Urinary bladder (tissue), 4 donors: ENCODE measurements at places on chromosomes 12 and 14. TPM values are rescaled to one million over a fixed set of nuclear protein-coding genes. Genes with fewer than 3 reads are reported as not detected.

DNA sequence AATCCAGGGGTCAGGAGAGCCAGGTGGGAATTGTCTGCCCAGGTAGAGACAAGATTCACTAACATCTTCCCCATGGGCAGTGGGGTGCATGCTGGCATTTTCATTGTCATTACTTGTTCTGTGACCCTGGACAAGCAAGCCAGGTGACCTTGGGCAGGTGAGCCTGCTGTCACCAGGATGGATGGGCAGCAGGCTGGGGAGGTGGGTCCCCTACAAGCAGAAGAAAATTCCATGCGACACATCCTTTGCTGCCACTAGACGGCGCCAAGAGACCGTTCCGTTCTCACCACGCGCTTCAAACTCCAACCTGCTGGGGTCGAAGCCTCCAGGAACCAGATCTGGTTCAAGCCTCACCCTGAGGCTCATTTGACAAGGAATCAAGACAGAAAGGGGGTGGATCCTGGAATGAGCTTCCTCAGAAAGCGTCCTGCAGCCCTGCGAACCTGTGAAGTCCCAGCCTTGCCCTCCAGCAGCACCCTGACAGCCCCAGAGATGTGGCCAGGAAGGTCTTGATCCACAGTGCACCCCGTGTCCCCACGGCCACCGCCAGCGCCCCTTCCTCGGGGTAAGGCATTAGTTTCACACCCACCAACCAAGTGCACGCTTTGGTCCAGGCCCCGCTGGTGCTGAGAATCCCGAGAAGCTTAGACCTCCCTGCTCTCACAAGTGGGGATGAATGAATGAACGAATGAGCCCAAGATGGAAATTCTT is 3.2 kb upstream of the DYNC1H1 start:
- DNase-seq, result no peak

Gene ABCD2
- 5.1 TPM for total RNA-seq

- no peak for DNase-seq
Observed at GRCh38 chr12:64672925-64673409, 62.7 kb downstream of the RASSF3 start.

DNA sequence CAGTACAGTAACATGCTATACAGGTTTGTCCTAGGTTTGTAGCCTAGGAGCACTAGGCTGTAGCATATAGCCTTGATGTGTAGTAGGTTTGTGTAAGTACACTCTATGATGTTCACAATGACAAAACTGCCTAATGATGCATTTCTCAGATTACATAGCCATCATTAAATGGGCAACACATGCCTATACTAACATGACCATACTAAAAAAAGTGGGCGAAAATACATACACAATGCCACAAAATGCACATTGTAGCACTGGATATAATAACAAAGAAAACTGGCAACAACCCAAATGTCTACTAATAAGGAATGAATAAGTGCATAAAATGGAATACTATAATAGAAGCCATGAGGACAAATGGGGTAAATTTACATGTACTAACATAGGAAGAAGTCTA is 31.3 kb upstream of the NDUFA12 start:
- DNase-seq, result no peak

GRCh38 chr12:114291389-114292060 is 114.4 kb downstream of the TBX5 start:
- DNase-seq, result no peak

GRCh38 chr14:68926236-68926635 is 52.9 kb downstream of the ACTN1 start:
- no peak for DNase-seq

Gene DENND5B
- total RNA-seq, result 27.5 TPM

DNA sequence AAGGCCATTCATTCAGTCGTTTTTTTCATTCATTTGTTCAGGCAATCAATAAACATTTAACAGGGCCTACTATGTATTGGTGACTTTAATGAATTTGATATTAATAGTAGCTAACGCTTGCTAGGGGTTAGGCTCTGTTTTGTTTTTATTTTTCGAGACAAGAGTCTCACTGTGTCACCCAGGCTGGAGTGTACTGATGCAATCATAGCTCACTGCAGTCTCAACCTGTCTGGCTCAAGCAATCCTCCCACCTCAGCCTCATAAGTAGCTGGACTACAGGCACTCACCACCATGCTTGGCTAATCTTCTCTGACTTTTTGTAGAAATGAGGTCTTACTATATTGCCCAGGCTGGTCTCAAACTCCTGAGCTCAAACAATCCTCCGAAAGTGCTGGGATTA is 25.6 kb upstream of the MED13L start:
- DNase-seq, result no peak

GRCh38 chr14:66092206-66092605 is 394.0 kb upstream of the CCDC196 start:
- no peak for DNase-seq

Gene KRT72
- not detected for total RNA-seq

GRCh38 chr14:24712909-24713308 is 78.9 kb upstream of the GZMB start:
- DNase-seq, result no peak

Gene KCNMB4
- 9.7 TPM for total RNA-seq

DNA sequence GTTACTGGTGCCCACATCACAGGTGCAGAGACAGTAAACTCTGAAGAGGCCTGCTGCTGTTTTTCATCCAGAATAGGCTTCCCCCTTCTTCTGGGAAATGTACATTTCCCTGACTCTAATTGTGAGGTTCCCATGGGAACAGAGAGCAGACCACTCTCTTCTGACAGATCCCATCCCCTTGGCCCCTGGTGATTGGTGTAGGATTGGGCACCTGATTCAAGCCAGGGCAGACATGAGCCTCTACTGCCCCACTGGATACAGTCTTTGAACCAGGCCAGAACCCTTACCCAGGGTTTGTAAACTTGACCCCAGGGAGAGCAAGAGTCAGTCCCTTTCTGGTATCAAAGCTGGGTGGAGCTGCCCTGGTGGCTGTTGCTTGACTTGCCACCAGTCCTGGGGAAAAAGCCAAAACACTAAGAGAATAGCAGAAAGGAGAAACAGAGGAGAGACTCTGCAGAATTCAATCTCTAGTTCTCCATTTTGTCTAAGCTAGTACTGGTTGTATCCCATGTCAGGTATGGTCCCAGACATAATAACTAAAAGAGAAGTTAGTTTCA is 14.8 kb upstream of the NFYB start:
- DNase-seq, result no peak

Gene NOXRED1
- total RNA-seq, result 0.69 TPM

DNA sequence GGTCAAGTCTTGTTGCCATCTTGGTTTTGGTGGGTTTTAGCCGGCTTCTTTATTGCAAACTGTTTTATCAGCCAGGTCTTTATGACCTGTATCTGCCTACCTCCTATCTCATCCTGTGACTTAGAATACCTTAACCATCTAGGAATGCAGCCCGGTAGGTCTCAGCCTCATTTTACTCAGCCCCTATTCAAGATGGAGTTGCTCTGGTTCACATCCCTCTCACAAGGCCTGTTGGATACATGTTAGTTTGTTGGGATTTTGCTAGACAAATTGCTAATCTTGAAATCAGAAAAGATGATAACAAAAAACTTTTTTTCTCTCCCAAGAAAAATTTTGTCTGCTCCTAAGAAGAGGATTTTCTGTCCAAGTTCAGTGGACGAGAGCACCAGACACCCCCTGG is 27.6 kb upstream of the CCDC63 start:
- no peak for DNase-seq

DNA sequence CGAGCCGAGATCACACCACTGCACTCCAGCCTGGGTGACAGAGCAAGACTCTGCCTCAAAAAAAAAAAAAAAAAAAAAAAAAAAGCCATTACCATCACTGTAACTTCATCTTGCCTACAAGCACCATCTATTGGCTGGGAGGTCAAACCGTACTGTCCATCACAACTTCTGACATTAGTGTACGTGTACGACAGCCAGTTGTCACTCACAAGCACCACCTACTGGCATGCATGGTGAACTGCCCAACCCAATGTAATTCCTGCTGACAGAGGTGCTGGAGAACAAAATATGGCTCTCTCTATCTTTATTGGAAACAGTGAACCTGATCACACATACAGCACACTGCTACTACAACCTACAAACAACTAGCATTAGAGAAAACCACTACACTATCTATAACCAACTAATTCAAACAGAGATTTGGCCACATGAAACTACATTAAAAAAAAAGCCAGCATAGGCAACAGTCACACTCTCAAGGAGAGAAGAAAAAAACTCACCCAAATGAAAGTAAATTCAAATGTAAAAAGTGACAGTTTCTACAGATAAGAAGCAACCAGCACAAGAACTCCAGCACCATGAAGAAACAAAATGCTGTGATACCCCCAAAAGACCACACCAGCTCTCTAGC is 82.3 kb downstream of the PUS7L start:
- DNase-seq, result no peak

GRCh38 chr12:41476499-41477439 is 288.6 kb downstream of the PDZRN4 start:
- DNase-seq, result no peak

DNA sequence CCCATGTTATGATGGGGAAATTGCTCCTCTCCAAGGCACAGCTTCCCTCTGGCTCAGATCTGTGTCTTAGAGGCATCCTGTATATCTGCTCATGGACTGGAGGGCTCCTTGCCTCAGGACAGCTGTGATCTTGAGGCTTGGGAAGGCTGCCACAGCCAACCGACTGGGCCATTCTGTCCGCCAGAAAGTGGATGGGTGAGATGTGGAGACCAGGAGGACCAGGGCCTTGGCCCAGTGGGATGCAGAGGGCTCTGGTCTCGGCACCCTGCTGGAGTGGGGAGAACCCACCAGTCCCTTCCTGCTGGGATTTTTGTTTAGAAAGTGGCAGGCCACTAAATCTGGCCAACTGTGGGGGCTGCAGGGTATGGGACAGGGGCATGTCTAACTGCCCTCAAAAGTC is 148.6 kb downstream of the CALM1 start:
- DNase-seq, result no peak

DNA sequence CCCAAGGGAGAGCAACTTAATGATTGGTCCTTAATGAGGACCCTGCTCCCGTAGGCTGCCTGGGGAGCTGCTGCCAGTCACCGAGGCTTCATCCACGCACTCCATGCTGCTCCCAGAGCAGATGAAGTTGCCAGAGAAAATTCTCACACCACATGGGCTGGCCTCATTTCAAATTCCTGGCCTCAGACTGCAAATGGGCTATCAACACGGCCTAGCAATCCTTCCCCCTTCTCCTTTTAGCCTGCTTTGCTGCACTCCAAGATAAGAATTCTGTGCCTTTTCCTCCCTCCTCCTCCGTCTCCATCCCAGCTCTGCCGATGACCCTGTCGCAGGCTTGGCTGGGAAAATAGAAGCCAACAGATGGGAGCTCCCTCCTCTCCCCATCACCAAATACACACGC is 10.8 kb upstream of the DGLUCY start:
- DNase-seq, result no peak

DNA sequence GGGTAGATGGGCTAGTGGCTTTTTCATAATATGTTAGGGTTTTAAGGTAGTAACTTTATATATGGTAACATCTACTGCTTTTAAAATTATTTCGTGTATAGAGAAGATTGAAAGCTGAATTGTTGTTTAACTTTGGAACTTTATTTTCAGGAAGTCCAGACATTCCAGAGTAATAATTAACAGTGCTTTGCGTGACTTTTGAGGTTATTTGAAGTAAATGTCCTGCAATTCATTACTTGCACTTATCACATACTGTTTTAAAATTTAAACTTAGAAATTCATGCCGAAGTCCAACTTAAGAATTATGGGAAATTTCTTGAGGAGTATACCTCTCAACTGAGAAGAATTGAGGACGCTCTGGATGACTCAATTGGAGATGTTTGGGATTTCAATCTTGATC is 3.3 kb downstream of the WASHC4 start:
- DNase-seq, result no peak

GRCh38 chr12:101780599-101780998 is 41.3 kb upstream of the SYCP3 start:
- no peak for DNase-seq

GRCh38 chr14:105508069-105508468 is 17.0 kb downstream of the TEDC1 start:
- DNase-seq, result no peak

Gene RND1
- 0.53 TPM for total RNA-seq

DNA sequence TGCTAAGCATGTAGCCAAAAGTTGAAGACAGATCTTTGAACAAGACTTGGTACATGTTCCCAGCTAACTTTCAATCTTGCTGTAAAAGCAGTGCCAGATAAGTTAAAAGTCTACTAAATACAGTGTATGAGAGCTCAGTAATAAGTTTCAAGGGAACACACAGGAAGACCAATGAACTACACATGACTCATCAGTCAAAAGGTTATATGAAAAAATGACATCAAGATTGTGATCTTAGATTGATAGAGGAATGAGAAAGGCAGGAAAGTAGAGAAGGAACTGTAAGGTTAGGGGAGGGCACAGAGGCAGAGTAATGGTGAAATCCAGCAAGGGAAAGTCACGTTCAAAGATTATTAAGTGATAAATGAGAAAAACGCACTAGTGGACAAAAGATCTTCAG is 249.9 kb upstream of the FLRT2 start:
- DNase-seq, result no peak

DNA sequence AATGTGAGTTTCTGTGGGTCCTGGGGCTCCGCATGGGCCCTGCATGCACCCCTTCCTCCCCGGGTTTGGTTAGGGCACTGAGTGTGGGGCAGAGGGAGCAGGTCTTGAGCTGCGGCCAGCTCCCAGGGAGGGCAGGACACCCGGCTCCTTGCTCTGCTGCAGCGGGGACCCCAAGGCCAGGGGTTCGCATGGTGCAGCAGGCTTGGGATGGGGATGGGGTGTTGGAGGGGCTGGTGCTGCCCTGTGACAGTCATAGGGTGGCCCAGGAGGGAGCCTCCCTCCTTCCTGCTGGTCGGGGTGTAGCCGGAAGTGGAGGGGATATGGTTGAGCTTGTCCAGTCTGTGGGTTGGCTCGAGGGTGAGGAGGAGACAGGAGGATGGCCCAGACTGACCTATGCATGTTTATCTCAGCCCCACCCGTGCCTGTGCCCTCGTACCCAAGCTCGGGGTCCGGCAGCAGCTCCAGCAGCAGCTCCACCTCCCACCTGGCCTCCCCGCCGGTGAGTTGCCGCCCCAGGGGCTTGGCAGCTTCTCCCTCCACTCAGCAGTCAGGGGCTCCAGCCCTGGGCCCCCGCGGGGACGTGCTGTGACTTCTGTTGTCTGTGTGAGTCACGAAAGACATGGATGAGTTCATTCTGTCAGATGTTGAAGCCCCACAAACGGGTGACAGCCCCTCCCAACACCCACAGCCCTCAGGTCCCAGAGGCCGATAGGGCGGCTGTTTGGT is 16.0 kb downstream of the ULK1 start:
- no peak for DNase-seq
